ENCODE measurements at places on chromosomes 12 and 14.

DNA sequence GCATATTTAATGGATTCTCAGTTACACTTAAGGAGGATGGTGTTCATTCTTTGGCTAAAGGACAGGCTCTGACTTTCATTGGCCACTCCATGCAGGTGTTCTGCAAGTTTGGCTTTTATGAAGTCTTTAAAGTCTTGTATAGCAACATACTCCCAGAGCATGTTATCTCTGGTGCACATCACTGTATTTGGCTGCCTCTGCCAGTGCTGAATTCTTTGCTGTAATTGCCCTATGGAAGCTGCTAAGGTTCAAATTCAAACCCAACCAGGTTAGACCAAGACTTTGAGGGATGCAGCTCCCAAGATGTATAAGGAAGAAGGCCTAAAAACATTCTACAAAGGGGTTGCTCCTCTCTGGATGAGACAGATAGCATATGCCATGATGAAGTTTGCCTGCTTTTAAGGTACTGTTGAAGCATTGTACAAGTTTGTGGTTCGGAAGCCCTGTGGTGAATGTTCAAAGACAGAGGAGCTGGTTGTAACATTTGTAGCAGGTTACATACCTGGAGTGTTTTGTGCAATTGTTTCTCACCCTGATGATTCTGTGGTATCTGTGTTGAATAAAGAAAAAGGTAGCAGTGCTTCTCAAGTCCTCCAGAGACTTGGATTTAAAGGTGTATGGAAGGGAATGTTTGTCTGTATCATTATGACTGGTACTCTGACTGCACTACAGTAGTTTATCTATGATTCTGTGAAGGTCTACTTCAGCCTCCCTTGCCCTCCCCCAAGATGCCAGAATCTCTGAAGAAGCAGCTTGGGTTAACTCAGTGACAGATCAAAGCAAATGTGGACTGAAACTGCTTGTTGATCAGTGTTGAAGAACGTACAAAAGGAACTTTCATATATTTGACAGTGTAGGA is 19.4 kb downstream of the TMEM116 start:
- DNase-seq = no peak

- DNase-seq = no peak
These were observed 52.0 kb upstream of the SOCS2 start for GRCh38 chr12:93520454-93520853.

DNA sequence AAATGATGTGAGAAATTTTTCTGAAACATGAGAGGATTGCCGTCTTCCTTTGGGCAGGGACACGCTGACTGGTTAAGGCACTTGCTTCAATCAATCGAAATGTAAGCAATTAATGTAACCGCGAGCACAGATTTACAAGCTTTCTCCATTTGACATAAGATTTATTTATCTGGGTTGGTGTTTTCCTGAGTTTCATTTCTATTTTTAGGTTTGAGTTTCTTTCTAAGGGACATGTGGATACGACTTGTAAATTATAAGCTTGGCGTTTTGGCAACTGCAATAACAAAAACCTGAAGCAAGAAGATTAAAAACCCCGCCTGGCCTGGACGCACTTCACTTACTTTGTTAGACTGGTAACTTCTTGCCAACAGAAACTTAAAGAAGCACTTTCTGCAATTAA is 20.3 kb upstream of the SINHCAF start:
- DNase-seq = no peak

DNA sequence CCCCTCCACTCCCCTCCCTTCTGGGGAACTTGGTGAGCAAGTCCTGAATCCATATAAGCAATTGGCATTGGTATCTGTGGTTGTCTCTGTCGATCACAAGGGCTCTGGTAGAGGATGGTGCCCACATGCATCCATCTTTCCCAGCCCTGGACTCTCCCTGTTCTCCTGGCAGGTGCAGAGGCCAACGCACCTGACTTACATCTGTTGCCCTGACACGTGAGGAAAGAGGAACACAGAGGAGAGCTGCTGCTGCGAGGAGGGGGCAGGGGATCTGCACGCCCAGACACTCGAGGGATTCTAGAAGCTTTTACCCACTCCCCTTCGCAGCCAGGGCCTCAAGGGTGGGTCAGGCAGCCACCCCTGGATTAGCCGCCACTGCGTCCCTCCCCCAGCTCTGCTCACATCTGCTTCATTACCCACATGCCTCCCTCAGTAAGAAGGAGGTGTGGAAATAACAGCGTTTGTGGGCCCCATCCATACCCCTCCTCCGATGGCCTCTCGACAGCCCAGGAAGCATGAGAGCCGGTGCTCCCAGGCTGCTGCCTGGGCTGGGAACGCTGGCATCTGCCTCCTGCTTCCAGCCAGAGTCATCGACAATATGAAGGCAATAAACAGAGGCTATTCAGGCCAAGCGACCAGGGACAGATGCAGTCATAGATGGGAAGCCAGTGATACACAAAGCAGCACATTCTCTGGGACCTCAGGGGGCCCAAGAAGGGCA is 56.5 kb downstream of the KDM2B start:
- no peak for DNase-seq

GRCh38 chr12:100199347-100200149 is 1.1 kb upstream of the ACTR6 start:
- no peak for DNase-seq

- no peak for DNase-seq
These were observed 46.6 kb upstream of the HELB start for GRCh38 chr12:66255737-66256136.

DNA sequence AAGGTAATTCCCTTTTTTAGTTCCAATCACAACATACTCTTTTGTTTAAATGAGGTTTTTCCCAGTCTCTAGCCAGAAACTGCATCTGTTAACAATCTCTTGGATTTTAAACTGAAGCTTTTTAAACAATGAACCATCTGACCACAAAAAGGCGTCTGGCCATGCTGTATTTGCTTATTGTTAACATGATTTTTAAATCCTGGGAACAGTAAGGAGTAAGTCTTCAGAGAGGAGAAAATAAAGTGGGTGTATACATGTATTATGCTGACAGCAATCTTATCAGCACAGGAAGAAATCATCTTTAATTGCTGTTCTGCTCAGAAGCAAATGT is 106.2 kb downstream of the DAAM1 start:
- DNase-seq = no peak

DNA sequence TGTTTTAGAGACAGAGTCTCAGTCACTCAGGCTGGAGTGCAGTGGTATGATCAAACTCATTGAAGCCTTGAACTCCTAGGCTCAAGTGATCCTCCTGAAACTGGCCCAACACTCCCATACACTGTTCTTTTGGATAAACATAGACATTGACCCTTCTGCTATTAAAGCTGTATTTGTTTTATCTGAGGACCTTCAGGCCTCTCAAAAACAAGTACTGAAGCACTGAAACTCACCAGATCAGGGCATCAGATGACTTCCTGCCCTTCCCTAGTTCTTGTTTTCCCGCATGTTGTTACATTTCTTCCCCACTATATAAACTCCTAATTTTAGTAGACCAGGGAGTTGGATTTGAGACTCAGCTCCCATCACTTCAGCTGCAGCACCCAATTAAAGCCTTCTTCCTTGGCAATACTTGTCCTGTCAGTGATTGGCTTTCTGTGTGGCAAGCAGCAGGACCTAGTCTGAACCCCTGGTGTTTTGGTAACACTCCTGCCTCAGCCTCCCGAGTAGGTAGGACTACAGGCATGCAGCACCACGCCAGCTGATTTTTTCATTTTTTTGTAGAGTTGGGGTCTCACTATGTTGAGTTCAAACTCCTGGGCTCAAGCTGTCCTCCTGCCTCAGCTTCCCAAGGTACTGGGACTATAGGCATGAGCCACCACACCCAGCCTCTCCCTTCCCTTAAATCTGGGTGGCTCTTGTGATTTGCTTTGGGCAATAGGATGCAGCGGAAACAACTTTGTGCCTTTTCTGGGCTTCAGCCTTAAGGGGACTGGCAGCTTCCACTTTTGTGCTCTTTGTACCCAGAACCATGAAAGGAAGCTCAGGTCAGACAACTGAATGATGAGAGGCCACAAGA is 12.5 kb upstream of the IFT81 start:
- DNase-seq = no peak

GRCh38 chr12:116684891-116685290 is 53.0 kb downstream of the SPRING1 start:
- DNase-seq = no peak

DNA sequence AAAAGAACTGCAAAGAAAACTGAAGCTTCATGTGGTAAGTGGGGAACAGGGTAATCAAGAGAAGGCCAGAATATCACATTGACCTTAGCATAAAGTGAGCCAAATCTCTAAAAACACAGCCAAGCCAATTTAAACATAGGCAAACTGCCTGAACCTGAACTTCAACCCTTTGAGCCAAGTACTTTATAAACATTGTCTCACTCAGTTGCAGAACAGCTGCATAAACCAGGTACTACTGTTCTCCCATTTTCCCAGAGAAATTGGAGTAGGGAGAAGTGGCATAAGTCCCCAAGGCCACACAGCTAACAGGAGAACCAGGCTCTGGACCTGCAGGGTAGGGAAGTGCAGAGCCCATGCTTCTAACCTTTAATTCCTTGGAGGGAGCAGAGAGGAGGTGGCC is 30.4 kb upstream of the FKBP4 start:
- no peak for DNase-seq

GRCh38 chr12:98504368-98504617 is 11.1 kb upstream of the TMPO start:
- no peak for DNase-seq

GRCh38 chr12:119803381-119803791 is 73.7 kb downstream of the CIT start:
- DNase-seq = no peak

- no peak for DNase-seq
These were observed 54.6 kb upstream of the OAS1 start for GRCh38 chr12:112852127-112852526.

- DNase-seq = no peak
These were observed 14.1 kb downstream of the PRKD1 start for GRCh38 chr14:29913566-29913965.

- DNase-seq = no peak
These were observed 140.0 kb downstream of the MON2 start for GRCh38 chr12:62606654-62607053.

DNA sequence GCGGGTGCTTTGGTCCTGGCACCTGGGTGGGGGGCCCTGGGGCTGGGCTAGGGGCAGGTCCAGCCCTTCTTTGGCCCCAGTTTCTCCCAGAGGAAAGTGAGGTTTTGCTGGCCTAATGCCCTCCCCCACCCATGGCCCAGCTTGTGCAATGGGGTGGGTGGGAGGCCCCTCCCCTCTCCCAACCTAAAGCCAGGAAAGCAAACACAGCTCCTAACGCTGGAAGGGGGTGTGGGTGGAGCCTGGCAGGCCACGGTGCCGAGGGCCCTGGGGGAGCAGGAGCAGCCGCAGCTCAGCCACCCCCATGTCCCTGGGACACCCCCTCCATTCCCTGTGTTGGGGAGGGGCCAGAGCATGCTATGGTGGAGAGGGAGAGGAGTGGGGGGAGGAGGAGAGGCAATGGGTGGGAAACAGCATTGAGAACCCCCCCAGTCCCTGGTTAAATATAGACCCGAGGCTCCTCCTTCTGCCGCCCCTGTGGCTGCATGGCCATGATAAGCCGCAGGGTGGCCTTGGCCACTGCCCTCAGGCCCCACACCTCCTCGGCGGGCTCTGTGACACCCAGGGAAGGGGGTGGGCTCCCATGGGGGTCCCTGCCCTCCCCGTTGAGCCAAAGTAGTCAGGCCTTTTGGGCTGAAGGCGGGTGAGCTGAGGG is 4.7 kb downstream of the EXOC3L4 start:
- DNase-seq = no peak

GRCh38 chr14:76713121-76713520 is 48.1 kb upstream of the VASH1 start:
- no peak for DNase-seq

DNA sequence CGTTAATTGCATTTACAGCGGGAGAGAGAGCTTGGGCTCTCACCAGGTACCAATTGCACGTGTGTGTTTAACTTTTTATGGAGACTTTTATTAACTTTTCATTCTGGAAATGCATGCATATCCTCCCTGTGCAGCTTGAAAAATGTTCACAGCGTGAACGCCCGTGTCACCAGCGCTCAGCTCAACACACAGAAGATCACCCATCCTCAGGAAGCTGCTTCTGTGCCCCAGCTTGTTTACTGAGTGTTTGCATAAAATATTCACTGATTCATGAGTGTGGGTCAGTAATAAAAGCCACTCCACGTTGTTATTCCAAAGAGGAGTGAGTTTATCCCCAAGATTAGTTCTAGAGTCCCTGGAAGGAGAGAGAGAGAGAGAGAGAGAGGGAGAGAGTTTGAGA is 75.5 kb upstream of the FZD10 start:
- no peak for DNase-seq

- no peak for DNase-seq
These were observed 53.1 kb downstream of the CD9 start for GRCh38 chr12:6253278-6253677.

- DNase-seq = no peak
These were observed 3.3 kb upstream of the PAPLN start for GRCh38 chr14:73234029-73234428.

- no peak for DNase-seq
These were observed 37.3 kb upstream of the ATXN2 start for GRCh38 chr12:111636209-111636945.

DNA sequence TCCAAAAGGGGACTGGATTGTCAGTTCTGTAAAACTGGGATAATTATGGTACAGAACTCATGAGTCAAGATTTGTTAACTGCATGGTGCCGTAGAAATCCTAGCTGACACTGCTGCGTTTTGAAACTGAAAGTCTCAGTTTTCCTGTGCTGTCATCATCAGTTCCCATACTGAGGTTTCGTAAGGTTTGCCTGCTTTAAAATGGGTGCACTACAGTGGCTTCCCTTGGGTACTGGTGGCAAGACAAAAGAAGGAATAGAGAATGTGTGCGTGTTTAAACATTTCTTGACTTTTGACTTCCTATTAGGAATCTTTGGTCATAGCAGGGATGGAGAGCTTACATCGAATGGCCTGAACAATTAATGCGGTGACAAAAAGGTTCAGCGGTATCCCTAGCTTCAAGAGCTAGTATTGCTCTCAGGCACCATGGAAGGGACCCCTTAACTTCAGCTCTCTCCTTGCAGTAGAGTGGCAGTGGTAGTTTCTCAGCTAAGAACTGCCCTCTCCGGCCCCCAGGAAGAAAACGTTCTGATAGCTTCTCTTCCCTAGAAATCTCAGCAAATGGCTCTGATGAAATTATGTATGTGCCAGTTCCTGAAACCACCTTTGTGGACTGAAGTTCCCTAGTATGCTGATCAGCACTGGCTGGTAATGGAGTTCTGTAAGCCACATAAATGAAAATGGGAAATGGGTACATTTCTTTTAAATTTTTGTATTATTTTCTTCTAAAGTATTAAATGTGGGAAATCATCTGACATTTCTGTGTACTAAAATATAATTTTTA is 28.9 kb downstream of the ANO6 start:
- no peak for DNase-seq
